Cardiac septum (tissue), 1 donor: ENCODE measurements at places on chromosomes 2 and 18.

DNA sequence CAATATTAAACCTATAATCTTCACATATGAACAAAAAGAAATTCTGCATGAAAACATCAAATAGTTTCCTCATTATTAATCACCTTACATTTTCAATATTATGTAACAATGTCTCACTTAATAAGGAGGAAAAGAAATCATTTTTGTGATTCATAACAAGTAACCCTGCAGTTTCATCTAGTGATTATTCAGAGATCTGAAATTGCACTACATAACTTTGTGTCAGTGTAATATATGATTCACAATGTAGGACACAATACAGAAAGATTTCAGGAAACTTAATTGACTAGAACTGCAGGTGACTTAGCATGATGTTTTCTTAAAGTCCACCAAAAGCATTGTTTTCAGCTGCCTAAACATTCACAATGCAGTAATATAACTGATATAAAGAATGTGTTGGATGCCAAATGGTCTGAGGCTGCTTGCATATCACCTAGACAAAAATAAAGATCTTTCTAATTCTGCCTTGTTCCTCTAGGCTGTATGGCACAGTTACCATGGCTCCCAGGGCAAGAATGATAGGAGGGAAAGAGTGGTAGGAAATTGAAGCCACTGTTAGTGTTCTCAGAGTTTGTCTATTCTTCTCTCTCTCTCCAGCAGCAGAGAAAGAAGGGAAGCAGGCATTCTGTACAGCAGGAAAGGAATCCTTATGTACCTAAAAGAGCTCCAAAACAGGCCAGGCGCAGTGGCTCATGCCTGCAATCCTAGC lies 366.6 kb downstream of the FSIP2 start:
- no peak for DNase-seq

- DNase-seq: no peak
These were observed 776.0 kb downstream of the TSN start for GRCh38 chr2:122531290-122532071.

GRCh38 chr2:63257473-63257872 lies 206.8 kb downstream of the OTX1 start:
- DNase-seq: no peak

- no peak for DNase-seq
These were observed 20.3 kb upstream of the NPAS2 start for GRCh38 chr2:100799686-100800085.

DNA sequence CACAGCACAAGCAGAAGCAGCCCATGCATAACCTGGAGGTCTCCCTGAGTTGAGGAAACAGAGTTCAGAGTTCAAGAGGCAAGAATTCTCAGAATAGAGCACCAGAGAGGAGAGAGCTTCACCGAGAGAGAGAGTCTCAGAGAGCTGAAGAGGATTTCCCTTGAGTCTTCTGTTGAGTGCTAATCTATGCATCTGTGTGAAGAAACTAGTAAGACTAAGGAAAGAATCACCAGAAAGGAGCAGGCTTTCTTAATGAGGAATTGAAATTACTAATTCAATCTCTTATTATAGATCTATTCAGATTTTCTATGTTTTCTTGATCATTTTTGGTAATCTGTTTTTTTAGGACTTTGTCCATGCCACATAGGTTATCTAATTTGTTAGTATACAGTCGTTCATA lies 89.3 kb upstream of the CTAGE1 start:
- no peak for DNase-seq

DNA sequence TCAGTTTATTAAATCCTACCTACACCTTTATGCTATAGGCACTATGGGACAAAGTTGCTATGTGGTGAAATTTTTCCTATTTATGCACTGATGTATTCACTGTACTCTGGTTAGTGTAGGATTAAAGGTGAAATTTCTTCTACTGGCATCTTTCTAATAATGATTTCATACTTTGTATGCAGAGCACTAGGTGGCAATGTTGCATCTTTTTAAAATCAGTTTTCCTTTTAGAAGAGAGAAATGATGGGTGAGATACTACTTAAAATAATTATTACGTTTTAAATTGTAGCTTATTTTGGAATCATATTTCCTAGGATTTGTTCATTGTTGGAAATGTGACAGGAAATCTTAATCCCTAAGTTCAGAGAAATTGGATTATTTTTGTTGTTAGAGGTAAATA lies 150.9 kb downstream of the CD8B2 start:
- DNase-seq: no peak
